A375 (cell line): ENCODE measurements at places on chromosomes 13 and 19. TPM values are rescaled to one million over a fixed set of nuclear protein-coding genes. Genes with fewer than 3 reads are reported as not detected.

Gene MPV17L2
- 20.6 and 27.2 TPM in 2 replicates for total RNA-seq

Gene SIGLEC14
- total RNA-seq: not detected in 2 replicates

Gene SOX1
- total RNA-seq: not detected in 2 replicates

Gene UBE2L5
- total RNA-seq: 0.05 TPM in 1 of 2 replicates, not detected in the other

Gene SULT2B1
- total RNA-seq: not detected in 2 replicates

Gene SIGLEC8
- total RNA-seq: not detected in 2 replicates

Gene EMC10
- 40.9 and 44.9 TPM in 2 replicates for total RNA-seq

Gene PPP1R13L
- total RNA-seq: 1.6 and 3.7 TPM in 2 replicates

Gene ZNF699
- total RNA-seq: 9.7 and 20.6 TPM in 2 replicates

Gene ADGRL1
- total RNA-seq: 15.2 and 16.1 TPM in 2 replicates

Gene RNF17
- total RNA-seq: 0.37 and 0.41 TPM in 2 replicates

Gene C1QTNF9B
- total RNA-seq: not detected in 2 replicates

Gene NPHS1
- total RNA-seq: not detected in 2 replicates

Gene IRGC
- not detected in 2 replicates for total RNA-seq

Gene TTC9B
- total RNA-seq: 0.27 and 0.72 TPM in 2 replicates

Gene STARD13
- total RNA-seq: 35.3 and 48.6 TPM in 2 replicates

Gene PLPPR3
- 0.03 TPM in 1 of 2 replicates, not detected in the other for total RNA-seq

Gene ZNF93
- total RNA-seq: 7.7 and 8.3 TPM in 2 replicates

Gene ADAT3
- 2.6 and 3.1 TPM in 2 replicates for total RNA-seq

Gene CEACAM1
- 0.30 and 0.34 TPM in 2 replicates for total RNA-seq

Gene ZNF324B
- total RNA-seq: 11.7 and 14.8 TPM in 2 replicates

Gene GIPR
- total RNA-seq: 0.03 and 1.2 TPM in 2 replicates

Gene MBD3L2
- total RNA-seq: not detected in 2 replicates

Gene LILRA1
- total RNA-seq: not detected in 2 replicates

Gene LHB
- 1.3 TPM in 1 of 2 replicates, not detected in the other for total RNA-seq

Gene WDR87
- total RNA-seq: not detected in 2 replicates
